ENCODE measurements at places on chromosomes 5 and 9.

DNA sequence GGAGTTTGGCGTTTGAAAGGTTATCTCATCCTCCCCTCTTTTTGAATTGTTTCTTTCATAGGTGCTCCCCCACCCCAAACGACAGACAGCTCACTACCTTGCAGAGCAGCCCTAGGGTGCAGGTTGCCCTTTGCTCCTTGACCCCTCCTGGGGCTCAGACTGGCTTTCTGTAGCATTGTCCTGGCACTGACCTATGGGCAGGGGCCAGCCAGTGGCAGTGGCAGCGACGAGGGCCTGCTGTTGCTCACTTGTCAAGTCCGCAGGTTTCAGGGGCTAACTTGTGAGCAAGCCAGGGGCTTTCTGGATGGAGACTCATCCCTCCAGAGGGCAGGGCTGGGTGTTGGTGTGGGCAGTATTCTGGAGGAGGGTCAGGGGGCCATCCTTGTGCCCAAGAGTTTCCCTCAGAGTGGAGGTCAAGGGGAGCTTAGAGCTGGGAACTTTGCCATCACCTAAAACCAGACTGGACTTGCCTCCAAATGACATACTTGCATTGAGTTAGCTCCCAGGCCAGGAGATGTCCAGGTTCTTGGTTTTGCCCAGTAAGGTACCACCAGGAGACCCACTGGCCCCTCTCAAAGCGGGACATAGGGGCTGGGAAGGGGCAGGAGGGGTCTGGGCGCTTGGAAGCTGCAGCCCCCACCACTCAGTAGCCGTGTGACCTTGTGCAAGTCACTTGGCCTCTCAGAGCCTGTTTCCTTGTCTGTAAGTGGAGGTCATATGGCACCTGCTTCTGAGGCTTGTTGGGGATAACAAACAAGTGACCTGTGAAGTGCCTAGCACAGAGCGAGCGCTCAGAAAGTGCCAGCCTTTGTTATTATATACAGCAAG lies 53.5 kb upstream of the CDKN2AIPNL start:
- DNase-seq = no peak

DNA sequence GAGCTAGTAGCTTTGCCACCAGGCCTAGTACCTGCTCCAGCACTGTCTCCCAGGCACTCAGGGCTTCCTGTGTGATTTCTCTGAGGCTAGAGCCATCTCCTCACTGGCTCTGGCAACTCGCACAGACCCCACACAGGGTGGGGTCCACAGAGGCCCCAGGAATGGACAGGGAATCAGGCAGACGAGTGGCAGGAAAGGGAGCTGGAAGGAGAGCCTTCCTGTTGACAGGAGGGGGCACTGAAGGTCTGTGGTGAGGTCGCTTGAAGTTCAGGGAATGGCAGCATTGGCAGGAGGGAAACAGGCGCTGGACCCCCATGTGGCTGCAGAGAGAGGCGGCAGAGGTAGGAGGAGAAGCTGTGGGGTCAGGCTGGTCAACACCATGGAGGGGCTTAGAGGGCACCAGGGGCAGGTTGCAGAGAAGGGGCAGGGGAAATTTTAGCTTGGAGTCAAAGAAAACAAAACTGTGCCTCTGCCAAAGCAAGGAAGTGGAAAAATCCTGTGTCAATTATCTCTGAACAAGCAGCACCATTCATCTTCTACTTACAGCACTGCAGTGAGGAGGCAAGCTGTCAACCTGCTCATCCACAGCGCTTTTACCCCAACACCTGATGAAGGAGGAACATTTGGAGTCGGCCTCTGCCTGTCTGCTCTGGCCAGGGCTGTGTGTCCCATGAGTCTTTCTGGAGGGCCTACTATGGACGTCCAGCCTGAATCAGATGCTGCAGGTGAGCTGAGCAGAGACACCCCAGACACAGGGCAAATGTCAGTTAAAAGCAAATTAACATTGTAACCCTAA lies 270.2 kb downstream of the FSTL4 start:
- no peak for DNase-seq

DNA sequence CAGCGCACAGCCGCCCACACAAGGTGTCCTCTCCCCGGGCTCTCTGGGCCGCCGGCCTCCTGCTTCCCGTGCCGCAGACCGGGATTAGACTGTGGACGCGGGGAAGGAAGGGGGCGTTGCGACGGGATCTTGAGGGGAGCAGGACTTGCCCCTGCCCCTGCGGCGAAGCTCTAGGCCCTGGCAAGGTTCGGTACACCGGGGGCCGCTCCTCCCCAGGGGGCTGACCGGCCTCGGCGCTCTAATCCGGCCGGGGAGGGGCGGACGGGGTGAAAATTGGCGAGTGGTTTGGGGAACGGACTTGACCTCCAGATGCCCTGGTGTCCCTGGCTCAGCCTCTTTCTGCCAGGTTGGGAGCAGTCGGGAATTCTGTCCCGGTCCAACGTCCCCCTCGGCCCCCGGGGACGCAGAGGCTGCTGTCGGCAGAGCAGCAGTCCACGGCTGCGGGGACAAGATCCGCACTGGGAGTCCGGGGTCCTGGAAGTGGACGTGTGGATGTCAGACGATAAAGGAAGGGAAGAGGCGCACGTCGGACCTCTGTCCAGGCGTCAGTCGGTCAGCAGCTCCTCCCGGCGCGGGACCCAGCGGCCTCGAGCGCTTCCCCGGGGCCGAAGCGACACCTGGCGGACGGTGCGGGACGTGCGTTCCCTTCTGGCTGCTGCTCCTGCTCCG lies 1.9 kb upstream of the CNTFR start:
- peak; percentile 70 for DNase-seq

DNA sequence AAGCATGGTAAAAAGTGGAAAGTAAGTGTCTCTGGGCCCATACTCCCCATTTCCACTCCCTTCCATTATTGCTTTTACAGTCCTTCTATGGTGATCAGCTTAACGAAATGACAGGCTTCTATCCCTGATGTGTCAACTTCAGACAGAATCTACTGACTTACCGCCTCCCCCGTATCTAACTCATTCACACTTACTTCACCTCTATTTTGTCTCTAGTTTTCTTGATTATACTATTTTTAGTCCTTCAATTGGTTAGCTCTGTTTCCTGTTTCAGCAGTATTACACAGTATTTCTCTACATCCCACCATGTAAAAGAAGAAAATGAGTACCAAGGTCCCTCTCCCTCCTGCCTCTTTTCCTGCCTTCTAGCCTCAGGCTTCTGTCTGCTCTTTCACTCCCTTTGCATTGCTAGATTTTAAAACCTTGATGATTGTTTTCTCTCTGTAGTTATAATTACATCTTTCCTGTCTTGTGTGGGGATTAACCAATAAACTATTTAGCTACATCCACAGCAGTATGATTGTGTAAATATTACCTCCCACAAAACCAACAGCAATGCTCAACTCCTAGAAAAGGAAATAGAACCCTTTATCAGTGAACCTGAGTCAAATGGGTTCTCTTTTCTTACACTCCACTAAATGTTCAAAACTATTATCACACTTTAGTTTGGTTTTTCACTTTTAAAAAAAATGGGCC lies 53.4 kb downstream of the GNAQ start:
- DNase-seq = no peak

DNA sequence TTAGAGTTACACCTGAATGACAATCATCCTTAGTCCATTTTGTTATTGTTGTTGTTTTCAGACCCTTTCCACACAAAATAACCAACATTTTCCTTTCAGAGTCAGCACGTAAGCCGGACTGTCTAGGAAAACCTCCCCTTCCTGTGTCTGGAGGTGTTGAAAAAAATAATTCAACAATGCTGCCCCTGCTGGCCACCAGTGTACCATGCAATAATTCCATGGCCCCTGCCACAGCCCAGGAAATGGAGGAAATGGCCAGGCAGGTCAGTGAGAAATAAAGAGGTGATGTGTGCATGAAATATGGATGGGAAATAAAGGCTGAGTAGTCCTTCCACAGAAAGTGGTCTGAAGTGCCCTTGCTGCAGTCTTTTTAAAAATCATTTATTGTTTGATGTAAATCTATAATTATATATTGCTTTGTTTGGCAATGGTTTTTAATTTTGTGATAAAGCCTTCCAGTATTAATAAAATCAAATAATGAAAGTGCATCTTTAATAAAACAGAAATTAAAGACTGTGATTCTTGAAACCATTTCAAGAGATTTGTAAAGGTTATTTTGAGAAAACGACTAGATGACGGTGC lies 152.8 kb upstream of the PAPPA start:
- DNase-seq = no peak

DNA sequence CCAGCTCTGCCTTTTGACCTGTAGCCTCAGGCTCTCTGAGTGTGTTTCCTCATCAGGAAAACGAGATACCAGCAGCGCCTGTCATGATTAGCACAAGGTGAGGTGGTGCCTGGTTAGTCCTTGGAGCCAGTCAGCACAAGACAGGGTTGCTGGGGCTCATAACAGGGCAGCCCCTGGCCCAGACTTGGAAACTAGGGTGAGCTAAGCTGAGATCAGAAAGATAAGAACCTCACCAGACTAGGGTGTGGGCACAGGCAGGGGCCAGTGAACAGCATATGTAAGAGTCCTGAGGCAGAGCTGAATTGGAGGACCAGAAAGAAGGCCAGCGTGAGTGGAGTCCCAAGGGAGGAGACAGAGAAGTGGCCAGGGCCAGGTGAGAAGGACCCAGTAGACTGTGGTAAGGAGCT lies 42.7 kb upstream of the FUBP3 start:
- no peak for DNase-seq

Measured in foreskin fibroblast (primary cell).